ENCODE measurements at places on chromosomes 7 and 10.

- no peak for DNase-seq
Measured at GRCh38 chr7:3197567-3198213, 103.4 kb upstream of the SDK1 start.

DNA sequence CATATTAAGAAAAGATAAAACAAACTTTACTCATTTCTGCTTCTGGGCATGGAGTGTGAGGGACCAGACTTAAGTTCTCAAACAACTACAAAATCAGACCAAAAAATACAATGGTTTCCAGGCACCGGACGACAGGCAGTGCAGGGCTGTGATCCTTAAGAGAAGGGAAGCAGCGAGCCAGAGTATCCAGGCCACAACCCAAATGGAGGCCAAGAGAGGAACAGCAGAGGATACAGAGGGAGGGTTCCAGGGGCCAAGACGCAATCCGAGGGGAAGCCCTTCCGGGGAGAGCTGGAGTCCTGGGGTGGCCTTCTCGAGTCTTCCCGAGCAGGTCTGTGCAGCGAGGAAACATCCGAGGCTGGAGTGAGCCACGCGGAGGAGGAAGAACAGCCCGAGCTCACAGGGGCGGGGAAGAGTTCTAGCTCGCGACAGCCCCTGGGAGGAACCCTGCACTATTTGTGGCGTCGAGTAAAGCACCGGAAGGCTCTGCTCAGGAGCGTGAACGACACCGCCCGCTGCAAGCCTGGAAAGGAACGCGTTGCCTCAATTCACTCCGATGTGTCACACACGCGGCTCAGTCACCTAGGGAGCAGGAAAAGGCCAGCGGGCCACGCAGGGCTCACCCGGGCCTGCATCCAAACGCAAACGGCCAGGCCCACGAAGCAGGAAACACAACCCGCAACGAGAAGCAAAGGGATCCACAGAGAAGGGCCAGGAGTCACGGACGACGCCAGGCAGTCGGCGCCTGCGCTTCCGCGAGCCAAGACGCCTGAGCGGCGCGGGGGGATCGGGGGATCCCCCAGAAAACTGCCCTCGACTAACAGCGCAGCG is 933 bp upstream of the RNF32 start:
- DNase-seq = no peak

DNA sequence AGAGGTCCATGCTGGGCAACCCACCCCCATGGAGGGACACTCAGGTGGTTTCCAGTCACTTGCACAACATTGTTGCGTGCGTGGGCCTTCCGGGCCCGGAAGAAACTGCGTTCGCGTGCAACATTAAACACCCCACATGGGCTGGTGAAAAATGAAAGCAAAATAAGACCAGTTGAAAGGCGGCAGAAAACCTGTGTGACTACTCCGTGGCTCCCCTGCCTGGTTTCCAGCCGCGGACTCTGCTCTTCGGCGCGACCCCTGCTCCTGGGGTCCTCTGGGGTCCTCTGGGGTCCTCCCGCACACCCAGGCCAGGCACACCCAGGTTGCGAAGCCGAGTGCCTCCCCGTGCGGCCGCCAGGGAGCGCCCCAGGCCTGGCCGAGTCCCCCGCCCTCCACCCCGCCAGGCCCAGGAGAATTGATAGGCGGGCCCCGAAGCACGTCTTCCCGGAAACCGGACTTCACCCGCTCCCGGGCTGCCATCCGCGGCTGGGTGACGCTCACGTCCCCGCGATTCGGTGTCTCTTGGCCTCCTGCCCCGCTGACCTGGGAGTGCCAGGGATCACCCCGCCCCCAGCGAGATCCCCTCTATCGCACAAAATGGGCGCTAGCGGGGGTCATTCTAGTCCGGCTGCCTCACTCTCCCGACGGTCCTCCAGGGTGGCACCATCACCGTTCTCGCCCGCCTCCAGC is 1.9 kb upstream of the SH2D4B start:
- DNase-seq = peak; percentile 81

DNA sequence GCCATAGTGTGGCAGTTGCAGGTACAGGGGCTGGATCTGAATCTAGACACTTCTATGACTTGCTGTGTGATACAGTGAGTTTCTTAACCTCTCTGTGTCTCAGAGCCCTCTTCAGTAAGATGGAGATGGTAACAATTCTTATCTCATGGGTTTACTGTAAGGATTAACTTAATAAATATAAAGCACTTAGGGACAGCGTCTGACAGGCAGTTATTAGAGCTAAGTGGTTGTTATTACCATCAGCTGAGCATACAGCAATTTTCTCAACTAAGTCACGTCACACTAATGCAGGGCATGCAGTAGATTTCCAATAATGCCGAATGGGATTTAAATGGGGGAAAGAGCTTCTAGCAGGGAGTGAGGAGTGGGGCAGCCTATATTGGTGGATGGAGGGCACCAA is 162.6 kb downstream of the SH2D4B start:
- DNase-seq = no peak

- no peak for DNase-seq
Measured at GRCh38 chr10:103102195-103102594, 90.9 kb downstream of the NT5C2 start.

DNA sequence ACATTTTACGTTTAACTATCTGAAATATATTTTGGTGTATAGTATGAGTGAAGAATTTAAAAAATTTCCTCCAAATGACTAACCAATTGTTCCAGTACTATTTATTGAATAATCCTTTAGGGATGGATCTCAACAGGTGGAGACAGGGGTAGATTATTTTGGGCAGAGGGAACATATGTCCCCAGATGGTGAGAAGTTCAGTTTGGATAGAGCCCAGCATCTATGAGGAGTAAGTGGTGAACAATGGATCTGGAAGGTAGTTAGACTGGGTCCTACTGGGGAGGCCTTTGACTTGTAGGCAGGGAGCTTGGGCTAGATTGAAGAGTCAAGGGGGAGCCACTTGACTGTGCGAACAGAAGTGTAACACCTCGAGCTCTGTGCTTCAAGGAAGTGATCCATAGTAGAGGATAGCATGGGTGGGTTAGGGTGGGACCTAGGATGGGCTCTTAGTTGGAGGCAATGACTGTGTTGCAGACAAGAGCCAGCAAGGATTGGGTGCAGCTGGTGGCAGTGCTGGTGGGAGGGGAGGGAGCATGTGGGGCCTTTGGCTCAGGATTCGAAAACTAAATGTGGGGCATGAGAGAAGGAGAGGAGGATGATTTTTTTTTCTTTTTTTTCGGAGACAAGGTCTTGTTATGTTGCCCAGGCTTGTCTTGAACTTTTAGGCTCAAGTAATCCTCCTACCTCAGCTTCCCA is 3.9 kb upstream of the PURB start:
- no peak for DNase-seq

Measured in CD4-positive, alpha-beta T cell treated with Interleukin-6 for 4 hours (primary cell).